ENCODE measurements at places on chromosomes 3 and 15.

GRCh38 chr3:8678751-8679150 is 34.2 kb upstream of the SSUH2 start:
- no peak for DNase-seq

- DNase-seq = no peak
These were observed 481.7 kb downstream of the ZPLD1 start for GRCh38 chr3:102916532-102916931.

DNA sequence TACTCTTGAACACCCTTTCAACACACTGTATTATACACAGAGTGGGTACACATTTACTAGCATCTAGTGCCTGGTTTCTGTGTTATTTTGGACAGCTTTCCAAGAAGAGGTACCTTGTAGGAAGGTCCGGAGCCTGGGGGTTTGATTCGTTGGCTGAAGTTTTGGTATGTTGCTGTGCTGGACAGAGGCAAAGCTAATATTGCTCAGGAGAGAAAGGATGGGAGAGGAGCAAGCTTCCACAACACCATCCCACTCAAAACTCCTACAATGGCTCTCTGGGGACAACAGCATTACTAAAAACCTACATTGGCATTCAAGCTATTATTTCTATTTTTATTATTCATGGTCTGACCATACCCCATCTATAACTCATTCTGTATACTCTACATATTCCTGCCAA is 1.1 kb upstream of the LYSMD2 start:
- DNase-seq = no peak

GRCh38 chr3:78757731-78758130 is 1010.1 kb downstream of the ROBO1 start:
- DNase-seq = no peak

DNA sequence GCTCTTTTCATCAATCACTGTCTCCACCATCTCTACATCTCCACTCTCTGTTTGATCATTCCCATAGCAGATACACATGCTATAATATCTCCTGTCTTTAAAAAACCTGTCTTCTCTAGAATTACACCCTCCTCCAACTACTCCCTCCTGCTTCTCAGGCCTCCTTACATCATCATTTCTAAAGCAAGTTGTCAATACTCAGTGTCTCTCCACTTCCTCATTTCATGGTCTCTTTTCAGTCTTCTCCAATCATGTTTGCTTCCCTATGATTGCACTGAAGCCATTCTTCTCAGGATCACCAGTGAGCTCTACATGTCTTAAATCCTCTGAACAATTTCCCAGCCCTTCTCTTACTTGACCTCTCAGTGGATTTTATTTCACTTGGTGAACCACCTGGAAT is 87.0 kb upstream of the ZNF280D start:
- DNase-seq = no peak

GRCh38 chr3:180048103-180048502 is 11.4 kb upstream of the PEX5L start:
- DNase-seq = no peak

DNA sequence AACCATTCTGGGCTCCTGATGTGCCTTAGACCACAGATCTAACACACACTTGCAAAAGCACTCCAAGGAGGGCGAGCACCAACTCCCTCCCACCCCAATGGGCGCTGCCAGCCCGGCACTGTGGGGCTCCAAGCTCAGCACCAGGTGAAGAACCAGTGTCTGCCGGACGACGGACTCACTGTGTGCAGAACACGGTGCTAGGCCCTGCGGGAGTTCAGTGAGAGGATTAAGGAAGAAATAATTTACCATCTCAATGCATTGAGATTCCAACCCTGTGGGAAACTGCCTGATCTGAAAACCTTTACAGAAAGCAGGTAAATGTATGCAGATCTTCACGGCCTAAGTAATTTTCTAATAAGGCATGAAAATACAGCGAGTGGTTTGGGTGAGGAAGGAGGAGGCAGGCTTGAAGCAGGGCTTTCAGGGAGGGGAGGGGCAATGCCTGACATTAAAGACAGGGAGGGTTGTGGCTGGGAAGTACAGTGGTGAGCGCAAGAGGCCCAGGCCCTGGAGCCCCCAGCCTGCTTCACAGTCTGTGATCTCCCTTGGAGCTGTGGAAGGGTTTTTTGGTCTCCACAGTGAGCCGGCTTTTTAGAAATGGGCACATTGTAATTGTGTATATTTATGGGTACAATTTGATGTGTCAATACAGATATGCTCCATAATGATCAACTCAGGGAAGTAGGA is 35.6 kb upstream of the CHRNB4 start:
- DNase-seq = no peak

- DNase-seq = no peak
These were observed 71.4 kb upstream of the PLCL2 start for GRCh38 chr3:16813336-16813735.

DNA sequence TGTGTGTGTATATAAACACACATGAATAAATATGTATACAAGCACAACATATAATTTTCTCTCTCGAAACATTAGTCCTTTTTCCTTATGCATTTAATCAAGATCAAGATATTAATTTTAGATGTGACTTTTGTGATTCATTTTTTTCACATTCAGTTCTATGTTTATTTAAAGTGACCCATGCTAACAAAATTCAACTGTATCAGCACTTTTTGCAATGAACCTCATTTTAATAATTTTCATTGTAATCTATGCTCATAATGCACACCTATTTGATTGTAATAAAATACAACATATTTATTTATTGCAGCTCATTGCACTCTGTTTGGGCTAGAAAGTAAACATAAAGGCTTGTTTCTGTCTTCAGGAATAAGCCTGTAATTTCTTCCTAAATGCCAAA is 586.3 kb downstream of the ROBO2 start:
- no peak for DNase-seq

DNA sequence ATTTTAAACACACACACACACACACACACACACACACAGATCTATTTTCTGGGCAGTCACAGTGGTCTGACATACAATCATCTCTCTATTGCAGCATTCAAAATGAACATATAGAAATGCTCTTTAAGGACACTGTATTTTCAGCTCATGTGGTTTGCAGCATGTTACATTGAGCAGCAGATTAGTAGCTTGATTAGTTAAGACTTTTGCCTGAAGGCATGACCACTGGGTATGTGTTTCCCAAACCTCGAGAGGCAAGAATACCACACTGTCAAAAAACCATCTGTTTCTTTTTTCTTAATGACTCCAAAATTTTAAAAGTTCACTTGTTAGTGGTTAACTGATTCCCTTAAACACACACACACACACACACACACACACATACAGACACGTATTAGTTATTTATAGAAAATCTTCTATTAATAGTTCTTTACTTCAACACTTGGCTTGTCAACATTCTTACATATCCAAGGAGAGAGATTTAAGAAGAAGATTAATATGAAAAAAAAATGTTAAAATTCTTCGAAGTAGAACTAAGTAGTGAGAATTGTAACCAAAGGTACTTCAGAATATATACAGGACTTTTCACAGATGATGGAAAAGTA is 518.2 kb downstream of the CADM2 start:
- no peak for DNase-seq

DNA sequence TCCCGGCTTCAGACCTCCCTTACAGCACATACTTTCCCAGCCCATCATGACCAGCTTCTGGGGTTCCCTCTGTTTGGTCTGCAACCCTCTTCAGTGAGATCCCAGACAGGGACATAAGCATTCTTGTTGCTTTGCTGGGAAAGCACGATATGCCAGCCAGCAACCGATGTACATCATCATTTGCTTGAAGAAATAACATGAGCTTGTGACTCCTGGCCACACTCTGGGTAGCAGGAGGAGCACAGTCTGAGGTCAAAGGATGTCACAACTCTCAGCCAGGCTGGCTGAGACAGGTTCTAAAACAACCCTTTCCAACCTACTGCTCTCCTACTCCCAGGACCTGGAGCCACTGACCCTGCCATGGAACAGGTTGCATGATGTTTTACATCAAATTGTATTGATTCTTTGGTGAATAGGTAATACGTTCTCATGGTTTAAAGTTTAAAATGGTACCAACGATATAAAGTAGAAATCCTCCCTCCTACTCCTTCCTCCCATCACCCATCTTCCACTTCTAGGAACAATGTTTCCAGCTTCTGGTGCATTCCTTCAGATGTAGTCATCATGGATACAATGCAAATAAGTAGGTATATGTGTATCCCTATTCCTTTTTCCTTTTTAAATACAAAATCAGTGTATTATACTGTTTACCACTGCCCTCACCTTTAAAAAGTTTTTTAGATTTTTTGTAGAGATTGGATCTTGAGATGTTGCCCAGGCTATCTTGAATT is 190.3 kb downstream of the OPA1 start:
- DNase-seq = peak; percentile 53

GRCh38 chr3:171895900-171896299 is 52.8 kb downstream of the TMEM212 start:
- DNase-seq = no peak

DNA sequence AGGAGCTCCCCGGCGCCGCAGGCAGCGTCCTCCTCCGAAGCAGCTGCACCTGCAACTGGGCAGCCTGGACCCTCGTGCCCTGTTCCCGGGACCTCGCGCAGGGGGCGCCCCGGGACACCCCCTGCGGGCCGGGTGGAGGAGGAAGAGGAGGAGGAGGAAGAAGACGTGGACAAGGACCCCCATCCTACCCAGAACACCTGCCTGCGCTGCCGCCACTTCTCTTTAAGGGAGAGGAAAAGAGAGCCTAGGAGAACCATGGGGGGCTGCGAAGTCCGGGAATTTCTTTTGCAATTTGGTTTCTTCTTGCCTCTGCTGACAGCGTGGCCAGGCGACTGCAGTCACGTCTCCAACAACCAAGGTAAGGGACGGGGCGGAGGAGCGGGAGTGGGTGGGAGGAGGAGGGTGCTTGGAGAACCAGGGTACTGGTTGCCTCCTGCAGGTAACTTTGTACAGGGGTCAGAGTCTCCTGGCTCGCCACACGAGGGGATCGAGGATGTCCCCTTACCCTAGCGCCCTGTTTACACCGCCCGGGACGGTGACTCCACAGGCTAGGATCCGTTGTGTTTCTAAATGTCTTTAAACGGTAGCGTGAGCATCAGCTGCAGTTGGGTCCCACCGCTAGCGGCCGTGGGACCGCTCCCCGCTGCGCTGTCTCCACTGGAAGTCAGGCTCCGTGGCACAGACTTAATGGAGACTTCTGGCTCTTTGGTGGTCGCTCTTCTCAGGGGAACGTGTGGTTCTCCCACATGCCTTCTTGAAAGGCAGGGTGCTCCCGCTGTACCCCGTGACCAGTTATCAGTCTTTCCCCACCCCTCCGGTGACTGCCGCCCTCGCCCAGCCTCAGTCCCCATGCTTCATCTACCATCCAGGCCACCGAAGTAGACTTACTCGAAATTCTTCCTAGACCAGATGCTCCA is 515 bp downstream of the EPHA6 start:
- no peak for DNase-seq

DNA sequence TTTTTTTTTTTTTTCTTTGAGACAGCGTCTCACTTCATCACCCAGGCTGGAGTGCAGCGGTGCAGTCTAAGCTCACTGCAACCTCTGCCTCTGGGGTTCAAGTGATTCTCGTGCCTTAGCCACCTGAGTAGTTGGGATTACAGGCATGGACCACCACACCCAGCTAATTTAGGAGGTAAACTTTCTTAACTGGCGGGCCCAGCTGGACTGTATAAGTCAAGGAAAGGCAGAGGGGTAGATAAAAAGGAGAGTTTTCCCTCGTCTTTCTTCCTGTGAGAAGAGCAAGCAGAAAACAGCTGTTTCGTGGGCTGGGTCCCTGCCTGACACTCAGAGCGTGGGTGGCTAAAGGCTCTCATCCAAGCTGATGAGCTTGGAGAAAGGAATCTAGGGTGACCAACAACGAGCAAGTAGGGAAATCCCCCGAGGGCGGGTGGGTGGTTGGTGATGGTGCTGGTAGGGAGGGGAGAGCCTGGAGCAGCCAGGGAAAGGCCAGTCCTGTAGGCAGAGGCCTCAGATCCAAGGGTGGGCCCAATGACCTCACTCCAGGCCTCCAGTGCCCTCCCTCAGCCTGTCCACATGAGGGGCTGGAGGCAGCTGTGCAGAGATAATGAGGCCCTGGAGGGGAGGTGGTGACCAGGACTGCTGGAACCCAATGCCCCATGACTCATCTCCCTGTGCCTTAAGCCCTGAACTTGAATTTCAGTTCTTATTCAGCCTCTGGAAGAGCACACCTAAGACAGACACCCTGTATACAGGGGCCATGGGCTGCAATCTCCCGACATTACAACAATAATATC is 43.1 kb upstream of the LIMD1 start:
- DNase-seq = peak; percentile 84

DNA sequence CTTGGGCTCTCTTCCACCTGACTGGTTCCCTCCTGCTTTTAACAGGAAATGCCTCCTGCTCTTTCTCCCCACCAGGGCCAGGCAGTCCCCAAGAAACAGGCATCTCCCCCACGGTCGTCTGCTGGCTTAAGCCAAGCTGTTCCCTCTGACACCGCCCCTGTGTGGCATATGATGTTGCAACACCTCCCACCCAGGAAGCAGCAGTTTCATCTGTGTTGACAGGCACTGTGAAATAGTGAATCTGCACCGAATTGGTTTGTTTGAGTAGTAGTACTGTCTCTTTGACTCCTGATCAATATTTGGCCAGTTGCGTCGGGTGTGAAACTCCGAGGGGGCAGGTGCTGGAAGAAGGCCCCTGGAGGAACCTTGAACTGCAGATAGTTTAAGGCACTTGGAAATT is 188.8 kb downstream of the FEZF2 start:
- no peak for DNase-seq

DNA sequence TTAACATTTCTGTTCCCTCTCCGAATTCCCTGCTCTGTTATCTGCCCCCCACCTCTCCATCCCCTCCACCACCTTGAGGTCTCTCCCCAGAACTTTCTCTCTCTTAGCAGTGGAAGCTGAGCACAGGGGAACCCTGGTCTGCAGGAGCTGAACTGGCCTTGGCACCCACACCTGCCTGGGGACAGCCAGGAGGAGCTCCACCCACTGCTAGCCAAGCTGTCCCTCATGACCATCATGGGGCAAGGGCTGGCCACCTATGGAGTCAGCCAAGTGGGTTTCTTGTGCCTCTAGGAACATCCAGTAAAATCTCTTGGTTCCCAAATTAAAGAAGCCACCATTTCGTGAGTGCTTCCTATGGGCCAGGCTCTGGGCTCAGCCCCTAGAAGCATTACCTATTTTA is 276.4 kb upstream of the TLE3 start:
- no peak for DNase-seq

GRCh38 chr3:150106740-150107428 is 136.2 kb upstream of the PFN2 start:
- no peak for DNase-seq

DNA sequence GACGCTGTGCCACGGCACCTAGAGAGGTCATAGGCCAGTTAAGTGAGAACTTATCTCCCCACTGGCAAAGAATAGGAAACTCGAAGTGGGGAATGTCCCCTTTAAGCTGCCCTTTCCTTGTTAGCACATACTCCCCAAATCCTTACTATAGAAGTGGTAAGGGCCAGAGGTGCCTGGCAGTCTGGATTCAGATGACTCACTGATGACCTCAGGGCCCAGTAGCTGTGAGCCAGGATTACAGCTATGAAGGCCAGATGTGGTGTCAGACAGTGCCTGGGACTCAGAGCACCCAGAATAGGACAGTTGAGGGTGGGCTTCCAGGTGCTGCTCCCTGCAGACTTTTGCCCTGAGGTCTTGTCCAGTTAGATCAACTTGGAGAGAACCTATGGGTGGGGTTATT is 37.7 kb downstream of the PDIA5 start:
- peak; percentile 46 for DNase-seq

GRCh38 chr15:67127965-67128364 is 62.6 kb downstream of the SMAD3 start:
- DNase-seq = peak; percentile 92

GRCh38 chr3:141783632-141784031 is 20.4 kb downstream of the GRK7 start:
- DNase-seq = no peak

All from RWPE1 (cell line).